ENCODE measurements at places on chromosomes 1 and 21. TPM values are rescaled to one million over a fixed set of nuclear protein-coding genes. Genes with fewer than 3 reads are reported as not detected.

Gene HSPB7
- not detected for total RNA-seq

Gene SLFNL1
- not detected for total RNA-seq

Gene FCRL6
- not detected for total RNA-seq

Gene FAM72C
- total RNA-seq: 2.3 TPM

Gene TMEM51
- 16.6 TPM for total RNA-seq

Gene TFF2
- total RNA-seq: not detected

Gene DVL1
- 84.9 TPM for total RNA-seq

DNA sequence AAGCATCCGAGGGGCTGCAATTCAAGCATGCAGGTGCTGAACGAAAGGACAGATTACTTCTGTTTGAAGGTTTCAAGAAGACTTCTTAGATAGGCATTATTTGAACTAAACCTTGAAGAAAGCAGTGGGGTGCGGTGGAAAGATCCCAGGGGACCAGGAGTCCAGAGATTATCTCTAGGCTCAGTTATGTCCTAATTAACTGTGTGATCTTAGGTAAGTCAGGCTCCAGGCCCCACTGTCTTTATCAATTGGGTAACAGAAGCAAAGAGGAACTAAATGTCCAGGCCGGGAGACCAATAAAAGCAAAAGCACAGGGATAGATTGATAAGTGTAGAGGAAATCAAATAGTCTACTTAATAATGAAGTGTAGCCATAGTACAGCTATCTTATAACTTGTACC lies 72.9 kb upstream of the CDC42BPA start:
- DNase-seq: no peak

- DNase-seq: no peak
Observed at GRCh38 chr1:114756949-114757454, 782 bp downstream of the CSDE1 start.

DNA sequence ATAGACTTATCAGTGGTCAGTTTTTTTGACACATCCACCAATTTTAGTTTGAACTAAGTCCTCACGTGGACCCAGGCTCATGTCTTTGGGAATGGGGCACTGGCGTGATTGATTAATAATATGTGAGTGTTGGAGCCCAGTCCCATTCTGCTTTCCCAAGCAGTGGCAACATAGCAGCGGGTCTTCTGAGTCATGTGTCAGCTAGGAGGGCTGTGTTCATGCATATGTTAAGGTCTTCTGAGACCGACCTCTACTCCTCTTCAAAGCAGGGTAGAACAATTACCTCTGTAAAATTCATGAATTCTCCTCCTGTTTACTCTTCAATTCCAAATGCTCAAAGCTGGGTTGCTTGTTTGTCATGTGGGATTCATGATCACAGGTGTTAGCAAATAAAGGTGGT lies 291.3 kb downstream of the CAMTA1 start:
- no peak for DNase-seq

GRCh38 chr1:240646571-240647240 lies 34.8 kb upstream of the GREM2 start:
- no peak for DNase-seq

- no peak for DNase-seq
Observed at GRCh38 chr1:29853716-29854330, 617.5 kb downstream of the PTPRU start.

DNA sequence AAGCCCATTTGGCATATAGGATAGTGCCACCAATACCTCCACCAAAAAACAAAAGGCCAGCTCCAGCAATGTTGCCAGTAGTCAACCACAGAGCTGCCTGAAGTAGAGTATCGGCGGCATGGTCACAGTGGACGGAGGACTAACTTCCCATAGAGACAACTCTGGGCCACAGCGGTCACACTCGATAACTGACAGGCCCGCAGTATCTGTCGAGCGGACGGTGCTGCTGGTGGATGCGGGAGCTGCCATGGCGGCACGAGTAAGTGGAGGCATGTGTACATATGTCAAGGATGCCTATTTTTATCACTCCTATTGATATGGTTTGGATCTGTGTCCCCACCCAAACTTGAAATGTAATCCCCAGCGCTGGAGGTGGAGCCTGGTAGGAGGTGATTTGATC lies 4.1 kb downstream of the KRTAP12-1 start:
- no peak for DNase-seq

GRCh38 chr1:237673631-237674030 lies 217.1 kb downstream of the ZP4 start:
- no peak for DNase-seq

DNA sequence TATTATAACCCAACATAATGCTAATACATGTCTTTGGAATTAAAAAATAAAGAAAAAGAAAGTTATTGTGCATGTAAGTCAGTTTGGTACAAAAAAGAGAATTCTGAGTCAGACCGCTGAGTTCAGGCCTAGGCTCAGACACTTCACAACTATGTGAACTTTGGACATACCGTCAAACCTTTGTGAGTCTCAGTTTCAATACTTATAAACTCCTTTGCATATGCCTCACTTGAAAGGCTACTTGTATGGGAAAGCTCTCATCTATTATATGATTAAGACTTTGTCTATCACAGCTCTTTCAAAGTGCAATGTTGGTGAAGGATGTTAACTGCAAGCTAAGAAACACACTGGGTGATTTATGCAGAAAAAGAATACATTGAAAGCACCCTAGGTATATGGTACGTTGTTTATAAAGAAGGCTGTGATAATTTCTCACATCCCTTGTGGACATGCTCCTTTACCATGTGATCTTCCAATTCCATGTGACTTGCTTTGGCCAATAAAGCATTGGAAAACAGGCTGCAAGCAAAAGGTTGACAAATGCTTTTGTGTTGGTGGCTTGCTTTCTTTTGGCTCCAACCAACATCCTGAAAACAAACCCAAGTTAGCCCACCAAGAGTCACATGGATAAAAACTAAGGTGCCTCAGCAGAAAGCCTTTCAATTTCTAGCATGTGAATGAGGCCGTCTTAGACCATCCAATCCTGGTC lies 49.6 kb downstream of the INTS7 start:
- no peak for DNase-seq

DNA sequence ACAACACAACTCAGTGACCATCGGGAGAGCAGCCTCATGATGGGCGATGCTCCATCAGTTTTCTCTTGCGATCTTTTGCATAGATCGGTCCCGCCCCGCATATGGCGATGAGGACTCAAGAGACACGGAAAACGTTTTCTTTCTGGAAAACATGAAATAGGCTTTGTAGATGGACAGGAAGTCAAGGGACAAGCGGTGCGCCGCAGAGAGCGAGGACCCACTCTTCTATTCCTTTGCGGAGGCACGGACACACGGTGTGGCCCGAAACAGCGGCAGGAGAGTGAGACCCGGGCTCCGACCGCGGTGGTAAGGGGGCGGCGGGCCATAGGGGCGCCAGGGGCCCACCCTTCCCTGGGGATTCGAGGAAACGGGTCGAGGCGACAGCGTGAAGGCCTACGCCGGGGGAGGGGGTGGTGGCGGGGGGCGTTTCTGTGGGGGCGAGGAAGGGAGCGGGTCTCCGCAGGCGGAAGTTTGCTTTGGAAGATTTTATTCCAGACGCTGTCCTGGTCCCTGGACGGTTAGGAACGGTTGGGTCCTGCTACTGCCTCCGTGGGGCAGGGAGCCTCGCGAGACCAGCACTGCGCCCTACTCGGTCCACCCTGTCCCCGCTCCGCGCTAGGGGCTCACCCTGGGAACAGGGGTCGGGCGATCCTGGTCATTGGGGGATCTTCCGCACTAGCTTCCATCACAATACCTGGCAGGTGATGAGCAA lies 796 bp upstream of the TDRKH start:
- DNase-seq: no peak

GRCh38 chr1:26275580-26276431 lies 4.1 kb upstream of the SH3BGRL3 start:
- peak; percentile 86 for DNase-seq

DNA sequence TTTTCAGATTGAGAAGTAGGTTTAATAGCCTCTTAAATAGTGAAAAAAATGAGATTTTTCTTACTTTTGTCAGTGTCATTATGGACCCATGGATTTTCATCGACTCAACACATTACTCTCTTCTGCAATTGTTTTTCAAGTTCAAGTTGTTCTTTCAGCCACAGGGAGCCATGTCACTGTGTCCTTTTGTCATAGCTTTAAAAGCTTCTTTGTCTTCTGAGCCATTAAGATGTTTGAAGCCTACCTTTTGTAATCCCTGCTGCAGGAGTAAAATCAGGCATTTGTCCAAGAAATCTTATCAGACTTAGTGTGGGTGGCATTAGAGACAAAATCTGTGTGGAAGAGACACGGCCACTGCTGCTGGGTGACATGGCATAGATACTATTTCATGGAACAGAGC lies 92.8 kb upstream of the ZP4 start:
- DNase-seq: no peak

- DNase-seq: no peak
Observed at GRCh38 chr1:8821084-8821483, 3.6 kb upstream of the RERE start.

- no peak for DNase-seq
Observed at GRCh38 chr1:40199126-40199525, 37.9 kb downstream of the RLF start.

- DNase-seq: no peak
Observed at GRCh38 chr1:236311040-236311439, 29.3 kb upstream of the ERO1B start.

GRCh38 chr21:32834916-32835235 lies 63.3 kb upstream of the PAXBP1 start:
- DNase-seq: no peak

DNA sequence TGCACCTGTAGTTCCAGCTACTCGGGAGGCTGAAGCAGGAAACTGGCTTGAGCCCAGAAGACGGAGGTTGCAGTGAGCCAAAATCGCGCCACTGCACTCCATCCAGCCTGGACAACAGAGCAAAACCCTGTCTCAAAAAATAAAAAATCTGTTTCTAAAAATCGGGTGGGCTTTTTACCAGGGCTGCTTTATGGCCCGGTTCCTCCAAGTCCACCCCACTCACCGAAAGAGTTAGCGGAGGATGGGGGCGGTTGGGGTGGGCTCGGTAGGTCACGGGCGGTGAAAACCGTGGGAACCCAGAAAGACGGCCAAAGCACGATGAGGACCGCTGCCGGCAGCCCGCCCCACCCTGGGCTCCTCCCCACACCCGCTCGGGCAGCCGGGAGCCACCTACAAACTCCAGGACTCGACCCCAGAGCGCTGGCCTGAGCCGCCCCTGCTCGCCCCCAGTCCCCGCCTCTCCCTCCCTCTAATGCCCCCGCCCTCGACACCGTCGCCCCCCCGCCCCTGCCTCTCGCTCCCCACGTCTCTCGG lies 846 bp upstream of the PER3 start:
- peak; percentile 48 for DNase-seq

- no peak for DNase-seq
Observed at GRCh38 chr1:28458237-28459228, 47.3 kb upstream of the RCC1 start.

DNA sequence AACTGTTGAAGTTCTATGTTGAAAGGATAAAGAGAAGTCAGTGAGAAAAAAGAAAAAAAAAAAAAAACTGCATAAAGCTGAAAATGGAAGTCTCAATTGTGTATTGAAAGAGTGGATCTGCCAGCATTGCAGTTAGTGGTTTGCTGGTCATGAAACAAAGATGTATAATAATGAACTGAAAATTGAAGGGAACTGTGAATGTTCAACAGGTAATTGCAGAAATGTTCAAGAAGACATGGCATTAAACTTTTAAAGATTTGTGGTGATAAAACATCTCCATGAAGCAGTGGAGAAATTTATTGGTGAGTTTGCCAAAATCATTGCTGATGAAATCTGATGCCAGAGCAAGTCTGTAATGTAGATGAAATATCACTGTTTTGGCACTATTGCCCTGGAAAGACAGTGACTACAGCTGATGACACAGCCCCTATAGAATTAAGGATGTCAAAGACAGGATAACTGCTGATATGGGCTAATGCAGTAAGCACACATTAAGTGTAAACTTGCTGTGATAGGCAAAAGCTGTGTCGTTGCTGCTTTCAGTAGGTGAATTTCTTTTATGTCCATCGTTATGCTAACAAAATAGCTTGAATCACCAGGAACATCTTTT lies 71.0 kb downstream of the RD3 start:
- DNase-seq: no peak

DNA sequence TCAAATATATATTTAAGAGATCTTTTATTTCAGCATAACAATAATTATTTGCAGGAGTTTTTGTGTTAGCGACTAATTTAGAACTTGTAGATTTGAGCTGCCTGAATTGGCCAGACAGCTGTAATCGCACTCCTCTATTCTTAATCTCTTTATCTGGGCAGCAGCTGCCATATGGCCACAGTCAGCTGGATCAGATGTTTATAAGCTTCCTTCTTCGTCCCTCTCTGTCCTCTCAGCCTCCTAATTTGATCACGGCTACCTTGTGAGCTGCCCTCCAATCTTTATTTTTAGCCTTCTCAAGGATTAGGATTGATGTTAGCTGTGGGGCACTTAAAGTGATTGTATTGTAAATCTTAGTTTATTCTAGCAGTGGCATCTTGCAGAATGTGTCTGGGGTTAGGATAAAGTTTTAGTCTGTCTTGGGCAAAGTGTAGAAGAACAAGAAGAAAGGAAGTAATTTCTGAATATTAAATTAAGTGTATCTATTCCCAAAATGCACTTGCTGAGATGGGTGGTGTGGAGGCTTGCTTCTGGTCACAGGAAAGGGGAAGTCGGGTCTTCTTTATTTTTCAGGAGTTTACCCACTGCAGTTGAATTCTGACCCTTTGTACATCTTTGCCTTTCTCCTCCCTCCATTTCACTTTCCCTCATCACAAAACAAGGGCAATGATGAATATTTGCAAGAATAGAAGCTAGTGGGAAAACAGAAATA lies 1.1 kb downstream of the ZBTB18 start:
- DNase-seq: no peak

DNA sequence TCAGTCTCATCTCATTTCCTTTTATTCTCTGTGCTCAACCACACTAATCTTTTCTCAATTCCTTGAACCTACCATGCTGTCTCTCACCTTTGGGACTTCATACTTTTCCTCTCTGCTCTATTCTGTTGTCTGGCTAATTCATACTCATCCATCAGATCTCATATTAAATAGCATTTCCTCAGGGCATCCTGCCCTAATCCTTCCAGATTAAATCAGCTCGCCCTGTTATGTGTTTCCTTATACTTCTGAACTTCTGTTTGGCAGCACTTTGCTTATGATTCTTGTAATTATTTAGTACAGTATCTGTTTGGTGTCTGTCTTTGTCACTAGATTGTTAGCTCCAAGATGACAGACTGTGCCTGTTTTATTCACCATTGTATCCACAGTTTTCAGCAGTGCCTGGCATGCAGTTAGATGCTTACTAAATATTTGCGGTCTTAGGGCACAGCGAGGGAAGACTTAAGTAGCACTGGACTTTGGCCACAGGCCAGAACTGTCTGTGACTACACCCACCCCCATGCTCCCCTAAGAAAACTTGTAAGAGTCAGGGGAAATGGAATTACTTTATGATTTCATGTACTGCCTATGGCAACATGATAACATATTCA lies 9.9 kb upstream of the CAP1 start:
- DNase-seq: no peak

GRCh38 chr1:111516005-111516535 lies 12.6 kb upstream of the ADORA3 start:
- DNase-seq: no peak

- DNase-seq: no peak
Observed at GRCh38 chr1:210299501-210299900, 29.2 kb upstream of the HHAT start.

DNA sequence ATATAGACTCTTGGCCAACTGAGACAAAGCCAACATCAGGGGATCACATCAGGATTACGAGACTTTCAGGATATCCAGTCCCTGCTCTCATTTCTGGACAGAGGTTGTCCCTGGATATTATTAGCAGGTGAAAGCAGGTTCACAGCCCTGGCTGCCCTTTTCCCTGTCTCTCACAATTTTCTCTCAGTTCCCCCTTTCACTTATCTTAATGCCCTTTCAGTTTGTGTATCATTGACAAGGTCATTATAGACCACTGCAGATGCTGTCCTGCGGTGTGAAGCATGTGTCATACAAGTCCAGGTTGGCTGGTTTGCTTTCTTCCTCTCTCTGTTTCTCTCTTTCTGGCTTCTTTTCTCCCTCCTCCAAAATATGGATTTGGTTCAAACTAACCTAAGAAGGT lies 2.1 kb upstream of the KLHDC9 start:
- DNase-seq: no peak
